Hypothalamus (tissue), 51 donors: ENCODE measurements at places on chromosomes 6 and 20.

DNA sequence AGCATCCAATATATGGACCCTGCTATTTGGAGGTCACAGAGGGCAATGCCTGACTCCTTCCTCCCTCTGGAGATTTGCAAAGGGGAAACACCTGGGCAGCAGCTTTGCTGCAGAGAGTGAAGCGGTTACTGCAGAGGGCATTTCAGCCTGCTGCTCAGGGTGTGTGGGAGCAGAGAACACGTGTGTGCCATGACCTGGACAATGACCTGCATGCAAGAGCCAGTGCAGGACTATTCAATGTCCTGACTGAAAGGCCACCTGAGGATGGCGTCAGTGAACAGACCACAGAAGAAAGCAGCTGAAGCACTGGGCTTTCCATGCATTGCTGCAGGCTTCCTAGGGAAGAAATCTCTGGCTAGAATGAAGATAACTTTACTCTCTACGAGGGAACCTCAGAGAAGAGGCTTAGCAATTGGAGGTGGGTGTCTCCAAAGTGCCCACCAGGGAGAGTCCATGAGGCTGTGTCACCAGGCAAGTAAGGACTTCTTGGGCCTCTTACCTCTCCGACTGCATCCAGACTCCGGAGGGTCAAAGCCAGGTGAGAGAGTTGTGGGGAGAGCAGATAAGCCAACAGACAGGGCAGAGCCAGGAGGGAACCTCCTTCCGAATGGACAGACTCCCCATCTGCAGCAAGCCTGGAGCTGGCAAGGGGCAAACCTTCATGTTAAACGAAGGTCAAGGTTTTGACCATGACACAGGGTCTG is 52.9 kb upstream of the PMEPA1 start:
- no peak for DNase-seq

DNA sequence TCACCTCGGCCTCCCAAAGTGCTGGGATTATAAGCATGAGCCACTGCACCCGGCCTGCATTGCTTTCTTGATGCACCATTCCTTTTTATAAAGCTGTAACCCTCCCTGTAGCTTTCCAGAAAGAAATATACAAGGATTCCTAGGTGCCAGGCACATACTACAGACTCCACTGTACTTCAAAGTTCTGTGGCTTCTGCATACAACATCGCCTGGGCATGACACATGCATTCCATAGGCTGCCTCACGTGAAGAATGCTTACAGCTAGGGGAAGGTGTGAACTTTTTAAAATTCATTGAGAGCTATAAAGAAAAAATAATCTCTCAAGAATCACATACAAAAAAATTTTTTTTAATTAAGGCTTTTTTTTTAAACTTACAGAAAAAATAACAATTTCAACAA is 50.2 kb downstream of the TRAM2 start:
- no peak for DNase-seq

GRCh38 chr6:112787371-112787770 is 440.2 kb downstream of the RFPL4B start:
- no peak for DNase-seq

DNA sequence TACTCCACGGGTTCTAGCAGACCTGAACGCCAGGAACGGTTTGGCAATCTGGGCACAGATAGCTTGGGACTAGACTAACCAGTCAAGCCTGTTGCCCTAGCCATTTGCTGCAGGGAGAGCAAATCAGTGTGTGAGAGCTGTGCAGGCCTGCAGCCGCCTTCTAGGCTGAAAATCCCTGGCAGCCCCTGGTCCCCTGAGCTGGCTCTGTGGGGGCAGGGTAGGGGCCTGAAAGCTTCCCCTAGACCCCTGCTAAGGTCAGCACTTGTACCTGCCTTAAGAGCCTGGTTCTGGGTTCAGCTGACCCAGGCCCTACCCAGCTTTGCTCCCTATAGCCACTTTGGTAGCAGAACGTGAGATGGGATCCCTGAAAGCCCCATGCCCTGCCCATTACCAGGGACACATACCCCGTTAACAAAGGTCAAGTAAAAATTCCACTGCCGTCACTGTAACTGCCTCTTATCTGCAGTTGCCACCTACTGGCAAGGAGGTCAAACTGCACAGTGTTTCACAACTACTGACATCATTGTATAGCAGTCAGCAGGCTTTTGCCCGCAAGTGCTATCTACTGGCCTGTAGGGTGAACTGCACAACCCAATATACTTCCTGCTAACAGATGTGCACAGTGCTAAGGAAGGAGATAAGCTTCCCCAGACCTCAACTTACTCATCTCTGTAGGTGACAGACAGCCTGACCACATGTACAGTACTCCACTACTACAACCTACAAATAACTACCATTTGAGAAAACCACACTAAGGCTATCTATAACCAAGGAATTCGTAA is 95.1 kb upstream of the OLIG3 start:
- no peak for DNase-seq

- DNase-seq = no peak
Observed at GRCh38 chr6:40340196-40340595, 247.0 kb downstream of the LRFN2 start.

GRCh38 chr6:147029923-147030322 is 174.3 kb upstream of the STXBP5 start:
- no peak for DNase-seq

- no peak for DNase-seq
Observed at GRCh38 chr20:48957053-48957481, 35.6 kb downstream of the ARFGEF2 start.

- DNase-seq = no peak
Observed at GRCh38 chr6:16007146-16007545, 121.7 kb upstream of the MYLIP start.

DNA sequence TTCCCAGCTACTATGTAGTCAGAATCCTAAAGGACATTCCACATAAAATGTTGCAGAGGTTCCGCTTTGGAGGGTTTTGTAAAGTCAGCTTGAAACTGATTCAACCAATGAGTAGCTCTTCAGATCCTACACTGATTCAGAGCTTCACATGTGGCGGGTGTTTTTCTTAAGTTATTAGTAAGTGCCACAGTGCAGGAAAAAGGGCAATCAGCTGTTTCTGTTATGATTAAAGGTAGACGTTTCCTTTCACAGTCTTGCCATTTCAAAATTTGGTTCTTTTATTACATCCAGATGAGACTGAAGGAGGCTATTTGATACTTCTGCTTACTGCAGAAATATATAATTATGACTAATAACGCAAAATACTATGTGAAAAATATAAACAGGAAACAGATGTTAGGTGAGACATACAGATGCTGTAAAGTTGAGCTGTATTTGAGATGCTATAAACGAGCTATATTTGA is 443.9 kb downstream of the CDKAL1 start:
- DNase-seq = no peak

DNA sequence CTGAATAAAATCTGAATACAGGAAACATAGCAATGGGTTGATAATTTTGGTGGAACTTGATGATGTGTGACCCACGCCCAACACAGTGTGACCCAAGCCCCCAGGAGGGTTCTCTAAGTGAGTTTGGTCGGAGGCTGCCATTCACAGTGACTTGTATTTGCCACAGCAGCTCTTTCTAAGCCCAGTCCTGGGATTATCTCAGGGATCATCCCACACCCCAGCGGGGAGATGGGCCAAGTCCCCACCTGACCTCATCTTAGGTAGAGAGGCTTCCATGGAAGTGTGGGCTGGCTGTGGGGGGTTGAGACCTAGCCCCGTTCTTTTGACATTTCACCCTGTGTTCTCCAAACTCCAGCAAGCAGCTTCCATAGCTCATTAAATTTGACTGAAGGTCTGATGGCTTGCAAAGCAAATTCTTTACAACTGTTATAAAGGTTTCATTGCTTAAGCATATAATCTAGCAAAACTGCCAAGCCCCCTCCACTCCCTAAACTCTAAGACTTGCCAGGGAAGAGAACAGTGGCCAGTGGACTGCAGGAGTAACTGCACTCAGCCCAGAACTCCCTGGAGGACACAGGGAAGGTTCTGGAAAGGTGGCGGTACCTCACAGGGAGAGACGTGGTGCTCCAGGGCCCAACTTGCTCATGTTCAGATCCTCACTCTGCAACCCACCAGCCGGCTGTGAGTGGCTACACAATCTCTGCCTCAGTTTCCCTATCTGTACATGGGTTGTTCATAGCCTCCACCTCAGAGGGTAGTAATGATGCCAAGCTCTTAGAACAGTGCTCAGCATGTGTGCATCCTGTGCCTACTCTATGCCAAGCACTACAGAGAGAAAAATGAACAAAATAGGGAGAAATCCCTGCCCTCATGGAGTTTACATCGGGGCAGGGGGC is 1.0 kb upstream of the PCK1 start:
- no peak for DNase-seq

DNA sequence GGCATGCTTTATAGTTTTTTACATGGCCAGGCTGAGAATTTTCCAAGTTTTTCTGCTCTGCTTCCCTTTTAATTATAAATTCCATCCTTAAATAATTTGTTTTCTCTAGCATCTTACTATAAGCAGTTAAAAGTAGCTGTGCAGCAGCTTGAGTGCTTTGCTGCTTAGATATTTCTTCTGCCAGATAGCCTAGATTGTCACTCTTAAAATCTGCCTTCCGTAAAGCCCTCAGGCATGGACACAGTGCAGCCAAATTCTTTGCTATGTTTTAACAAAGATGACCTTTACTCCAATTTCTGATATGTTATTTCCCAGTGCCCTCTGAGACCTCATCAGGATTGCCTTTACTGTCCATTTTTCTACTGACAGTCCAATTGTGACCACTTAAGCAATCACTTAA is 92.6 kb upstream of the SGK1 start:
- DNase-seq = no peak

DNA sequence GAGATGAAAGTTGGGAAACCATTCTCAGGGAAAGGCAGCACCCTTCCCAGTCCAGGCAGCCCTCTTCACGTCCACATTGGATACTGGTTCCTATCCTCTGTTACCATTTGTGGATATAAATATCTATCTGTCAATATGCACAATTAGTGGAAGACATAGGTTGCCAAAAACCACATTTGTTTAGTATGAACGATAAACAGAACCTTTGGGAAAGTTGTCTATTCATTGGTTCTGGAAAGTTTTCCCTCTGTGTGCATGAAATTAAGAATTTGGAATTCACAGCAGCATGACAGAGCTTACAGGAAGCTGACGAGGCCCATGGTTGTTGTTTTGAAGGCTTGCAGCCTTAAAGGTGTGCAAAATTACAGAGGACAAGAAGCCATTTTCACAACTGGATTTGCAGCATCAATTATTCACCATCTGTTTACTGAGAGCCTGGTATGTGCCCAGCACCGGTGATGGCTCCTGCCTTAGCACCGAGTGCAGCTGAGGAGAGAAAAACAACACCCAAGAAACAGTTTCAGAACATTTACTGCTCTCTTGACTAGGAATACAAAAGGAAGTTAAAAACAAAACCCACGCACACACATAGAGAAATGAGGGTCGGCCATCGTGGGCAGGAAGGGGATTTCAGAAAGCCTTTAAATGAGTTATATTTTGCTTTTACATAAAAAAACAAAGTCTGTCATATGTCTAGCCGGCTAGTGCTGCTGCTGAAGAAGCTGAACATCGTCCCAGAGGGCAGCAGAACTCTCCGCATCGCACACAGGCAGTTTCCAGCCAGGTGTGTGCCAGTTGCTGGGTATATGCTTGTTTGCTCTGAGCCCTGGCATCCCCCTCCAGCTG is 319.6 kb downstream of the FARS2 start:
- DNase-seq = no peak

GRCh38 chr20:19815553-19815991 is 57.5 kb downstream of the RIN2 start:
- no peak for DNase-seq

DNA sequence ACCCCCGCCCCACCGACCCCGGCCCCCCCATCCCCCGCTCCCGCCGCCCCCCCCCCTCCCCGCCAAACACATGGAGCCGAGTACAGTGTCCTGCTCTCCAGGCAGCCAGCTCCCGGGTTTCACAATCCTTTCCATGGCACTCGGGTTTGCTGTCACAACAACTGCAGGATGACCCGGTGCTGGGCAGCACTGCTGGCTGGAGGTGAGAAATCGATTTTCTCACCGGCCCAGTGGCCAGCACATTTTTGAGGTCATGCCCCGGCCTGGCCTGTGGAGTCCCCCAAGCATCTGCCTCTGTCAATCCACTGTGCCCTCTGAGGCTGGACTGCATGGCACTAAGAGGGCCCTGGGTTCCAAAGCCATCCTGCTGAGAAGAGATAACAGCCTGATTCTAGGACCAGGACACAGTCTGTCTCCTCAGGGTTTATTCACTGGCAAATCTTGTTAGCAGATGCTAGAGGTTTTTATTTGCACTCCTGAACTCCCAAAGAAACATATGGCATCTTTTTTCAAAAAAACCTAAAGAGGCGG is 129.5 kb downstream of the NFATC2 start:
- no peak for DNase-seq

DNA sequence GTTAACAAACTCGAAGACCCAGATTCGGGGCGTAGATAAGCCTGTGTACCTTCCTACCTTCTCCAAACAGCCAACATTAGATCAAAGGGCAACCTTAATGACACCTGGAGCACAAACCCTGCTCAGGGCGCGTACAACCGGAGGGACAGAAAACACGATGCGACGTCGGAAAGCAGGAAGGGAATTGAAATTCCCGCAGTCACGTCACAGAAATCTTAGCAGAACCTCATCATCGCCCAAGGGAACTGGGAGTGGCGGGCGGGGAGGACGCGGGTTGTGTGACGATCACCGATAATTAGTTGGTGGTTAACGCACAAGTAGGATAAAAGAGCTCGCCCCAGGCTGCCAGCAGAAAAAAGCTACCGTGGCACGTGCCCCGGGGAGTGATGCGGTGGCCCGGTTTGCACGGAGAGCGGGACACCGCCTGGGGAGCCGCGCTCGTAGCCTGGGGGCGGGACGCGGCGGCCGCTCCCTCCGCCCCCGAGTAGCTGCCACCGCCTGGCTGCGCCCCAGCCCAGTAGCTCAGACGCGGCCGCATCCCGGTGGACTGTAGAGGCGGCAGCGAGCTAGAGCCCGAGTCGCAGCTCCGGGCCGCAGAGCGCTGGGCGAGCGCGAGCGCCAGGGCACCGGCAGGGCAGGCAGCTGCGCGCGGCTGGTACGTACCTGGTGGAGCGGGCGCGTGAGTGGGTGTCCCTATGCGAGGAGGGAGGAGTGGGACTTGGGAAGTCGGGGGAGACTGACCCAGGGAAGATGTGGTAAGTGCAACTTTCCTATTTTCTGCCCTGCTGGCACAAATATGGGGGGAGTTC is at the start of gene PKIB:
Gene PKIB, plus strand, starts transcription at position 525 of the 809 bp plus-strand sequence. CDS start 107,390 bp downstream, outside the sequence.
- peak; percentile 24 for DNase-seq

DNA sequence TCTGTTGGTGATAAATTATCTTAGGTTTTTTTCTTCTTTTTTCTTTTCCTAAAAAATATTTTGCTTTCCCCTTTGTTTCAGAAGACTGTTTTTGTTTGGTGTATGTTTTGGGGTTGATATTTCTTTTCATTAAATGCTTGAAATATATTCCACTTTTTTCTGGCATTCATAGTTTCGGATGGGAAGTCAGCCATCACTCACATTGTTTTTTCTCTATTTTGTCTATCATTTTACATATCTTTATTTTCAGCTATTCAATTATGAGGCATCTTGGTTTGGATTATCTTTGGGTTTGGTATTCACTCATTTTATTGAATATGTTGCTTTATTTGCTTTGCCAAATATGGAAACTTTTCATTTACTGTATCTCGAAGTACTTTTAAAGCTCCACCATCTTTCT is 600.5 kb upstream of the EYS start:
- DNase-seq = no peak

- DNase-seq = no peak
Observed at GRCh38 chr6:36098253-36098919, 31.9 kb upstream of the MAPK13 start.
